ENCODE measurements at places on chromosomes 16 and 17. TPM values are rescaled to one million over a fixed set of nuclear protein-coding genes. Genes with fewer than 3 reads are reported as not detected.
A peak's percentile ranks its signal among the peaks of the same experiment; 100 is the strongest.

Gene FOXF1
- polyA plus RNA-seq = not detected

DNA sequence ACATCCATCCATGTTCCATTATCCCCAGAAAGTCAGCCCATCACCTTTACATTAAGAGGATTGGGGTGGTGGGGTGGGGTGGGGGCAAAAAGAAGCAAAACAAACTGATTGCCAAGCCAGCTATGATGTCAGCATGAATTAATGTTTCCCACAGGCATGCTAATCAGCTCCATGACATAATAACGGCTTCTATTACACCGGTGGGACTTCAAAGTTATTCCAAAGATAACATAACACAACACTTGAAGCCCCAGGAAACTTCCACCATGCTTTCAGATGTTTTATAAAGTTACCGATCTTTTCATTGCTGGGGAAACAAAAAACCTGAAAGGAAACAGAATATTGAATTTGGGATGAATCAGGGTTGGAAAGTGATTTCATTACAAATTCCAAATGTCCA is 155.9 kb upstream of the IRX5 start:
- DNase-seq = no peak

DNA sequence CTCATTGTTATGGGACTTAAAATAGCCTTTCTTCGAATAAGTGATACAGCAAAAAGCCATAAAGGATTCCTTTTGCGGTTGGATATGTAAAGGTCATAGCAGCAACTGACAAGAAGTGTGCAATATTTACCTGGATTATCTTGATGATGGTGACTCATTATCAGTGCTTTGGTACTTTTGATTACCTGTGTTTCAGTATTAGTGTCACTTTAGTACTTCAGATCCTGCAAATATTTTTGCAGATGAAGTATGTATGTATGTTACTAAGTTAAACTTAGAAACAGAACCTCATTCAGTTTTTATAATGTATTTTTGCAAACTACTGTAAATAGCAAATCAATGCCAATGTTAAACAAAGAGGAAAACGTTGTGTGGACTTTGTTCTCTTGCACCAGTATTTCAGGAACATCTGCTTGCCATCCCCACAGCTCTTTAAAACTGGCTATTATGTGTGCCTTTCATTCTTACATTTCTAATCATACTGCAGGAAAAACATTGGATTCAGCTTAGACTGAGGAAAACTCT is 10.5 kb downstream of the CNEP1R1 start:
- no peak for DNase-seq

GRCh38 chr17:44655983-44656710 is at the start of gene MEIOC:
TSS of gene MEIOC (plus strand) at chr17:44656468. CDS start at chr17:44656614, 146 bp downstream.
- no peak for DNase-seq

GRCh38 chr17:60599220-60599619 is 773 bp upstream of the PPM1D start:
- no peak for DNase-seq

- no peak for DNase-seq
Measured at GRCh38 chr16:17556276-17557052, 85.7 kb upstream of the XYLT1 start.

DNA sequence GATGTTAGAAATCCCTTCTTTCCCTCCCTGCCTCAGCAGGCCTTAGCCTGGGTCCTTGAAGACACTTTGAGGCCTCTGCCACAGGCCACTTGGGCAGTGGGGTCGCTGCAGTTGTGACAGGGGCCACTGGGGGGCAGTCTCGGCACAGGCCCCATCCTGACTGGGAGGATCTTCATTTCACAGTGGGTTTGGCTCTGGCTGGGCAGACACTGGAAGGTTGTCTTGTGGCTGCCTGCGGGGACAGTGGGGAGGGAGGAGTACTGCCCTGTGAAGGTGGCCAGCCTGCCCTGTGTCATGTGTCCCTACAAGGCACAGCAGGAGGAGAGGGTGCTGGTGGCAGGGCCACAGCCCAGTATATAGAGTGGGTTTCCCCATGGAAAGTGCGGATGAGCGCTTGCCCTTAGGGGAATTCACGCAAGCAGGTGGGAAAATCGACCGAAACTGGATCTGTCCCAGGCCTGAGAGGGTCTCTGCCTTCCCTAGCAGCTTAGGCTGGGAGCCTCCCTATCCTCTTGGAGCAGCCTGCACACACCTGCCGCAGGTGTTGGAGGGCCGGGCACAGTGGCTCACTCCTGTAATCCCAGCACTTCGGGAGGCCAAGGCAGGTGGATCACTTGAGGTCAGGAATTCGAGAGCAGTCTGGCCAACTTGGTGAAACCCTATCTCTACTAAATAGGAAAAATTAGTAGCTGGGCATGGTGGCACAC is 28.8 kb downstream of the GINS2 start:
- DNase-seq = peak; percentile 43
